ENCODE measurements at places on chromosomes 16 and 17.

- peak; percentile 63 for DNase-seq
Observed at GRCh38 chr17:36089888-36090836, at the start of gene CCL3. CCL3 (minus strand) TSS chr17:36090143; CDS start chr17:36090058, 85 bp downstream.

- DNase-seq = peak; percentile 65
Observed at GRCh38 chr17:18235743-18236256, 10.4 kb downstream of the LLGL1 start.

- DNase-seq = no peak
Observed at GRCh38 chr17:37045351-37045922, 96.7 kb downstream of the AATF start.

DNA sequence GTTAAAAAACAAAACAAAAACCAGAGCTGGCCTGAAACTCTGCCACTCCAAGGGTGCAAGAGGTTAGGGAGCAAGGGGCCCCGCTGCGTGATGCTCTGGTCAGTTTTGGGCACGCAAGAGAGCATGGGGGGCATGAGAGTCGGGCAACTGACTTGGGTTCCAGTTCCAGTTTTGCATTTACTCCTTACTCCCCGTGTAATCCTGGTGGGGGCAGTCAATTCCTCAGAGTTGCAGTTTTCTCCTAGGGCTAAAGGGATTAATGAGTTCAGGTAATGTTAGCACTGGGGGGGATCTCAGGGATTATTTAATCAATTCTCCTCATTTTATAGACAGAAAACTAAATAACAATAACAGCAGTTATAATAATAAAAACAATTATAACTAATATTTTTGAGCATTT lies 72.9 kb upstream of the PMFBP1 start:
- DNase-seq = no peak

GRCh38 chr16:20853143-20853542 lies 46.8 kb downstream of the REXO5 start:
- DNase-seq = no peak

DNA sequence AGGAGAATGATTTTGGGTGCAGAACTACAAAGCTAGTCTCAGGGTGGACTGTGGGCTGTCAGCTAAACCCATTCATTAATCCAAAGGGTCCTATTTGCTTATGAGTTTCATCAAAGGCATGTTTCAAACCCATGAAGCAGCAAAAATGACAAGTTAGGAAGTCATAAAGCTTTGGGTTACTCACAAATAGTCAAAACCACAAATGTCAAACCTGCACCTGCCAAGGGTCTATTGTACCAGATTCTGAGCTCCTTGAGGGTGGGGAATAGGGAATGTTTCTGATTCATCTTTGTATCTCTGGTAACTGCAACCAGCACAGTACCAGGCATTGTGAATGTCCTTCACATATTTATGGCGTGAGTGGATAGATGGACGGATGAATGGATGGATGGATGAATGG lies 317.7 kb downstream of the MAF start:
- DNase-seq = peak; percentile 27

GRCh38 chr17:31068291-31068690 lies 26.5 kb upstream of the NF1 start:
- DNase-seq = peak; percentile 71

- no peak for DNase-seq
Observed at GRCh38 chr17:45130681-45131615, 1.4 kb downstream of the PLCD3 start.

GRCh38 chr16:17367923-17368322 lies 102.8 kb downstream of the XYLT1 start:
- DNase-seq = peak; percentile 30

DNA sequence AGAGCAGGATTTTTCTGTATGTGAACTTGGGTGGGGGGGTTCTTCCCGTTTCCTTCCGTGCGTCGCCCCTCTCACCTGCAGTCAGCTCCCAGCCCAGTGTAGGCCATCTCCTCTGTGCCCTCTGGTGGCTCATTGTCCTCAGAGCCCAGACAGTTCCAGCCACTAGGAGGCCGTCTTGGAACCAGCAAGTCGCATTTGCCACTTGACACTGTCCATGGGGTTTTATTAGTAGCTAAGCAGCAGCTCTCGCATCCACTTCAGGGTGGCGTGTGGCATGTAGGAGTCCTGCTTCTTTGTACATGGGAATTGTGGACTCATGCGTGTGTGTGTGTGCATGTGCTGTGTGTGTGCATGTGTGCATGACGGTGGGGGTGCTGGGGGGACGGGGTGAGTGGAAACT lies 74.0 kb downstream of the SEC14L1 start:
- peak; percentile 19 for DNase-seq

GRCh38 chr16:68493412-68494070 lies 45.2 kb upstream of the SMPD3 start:
- no peak for DNase-seq

DNA sequence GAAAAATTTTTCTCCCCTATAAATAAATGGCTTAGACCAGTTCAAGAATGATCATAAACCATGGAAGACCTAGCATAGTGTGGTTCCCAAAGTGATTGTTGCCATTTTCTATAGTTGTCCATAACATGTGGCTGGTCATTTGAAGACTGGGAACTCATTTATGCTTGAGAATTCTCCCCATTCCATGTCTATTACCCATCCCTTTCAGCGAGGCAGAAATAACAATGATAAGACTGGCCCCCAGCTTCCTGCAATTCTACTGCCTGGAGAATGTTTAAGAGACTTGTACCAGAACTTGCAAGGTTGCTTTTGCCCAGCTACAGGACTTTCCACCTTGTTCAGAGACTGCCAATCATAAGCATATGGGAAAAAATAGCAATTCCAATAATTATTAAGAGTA lies 146.5 kb upstream of the CDH11 start:
- DNase-seq = no peak

- DNase-seq = no peak
Observed at GRCh38 chr17:77327566-77328464, 187.0 kb downstream of the SEC14L1 start.

GRCh38 chr17:75124819-75125162 lies 6.8 kb downstream of the NT5C start:
- no peak for DNase-seq

DNA sequence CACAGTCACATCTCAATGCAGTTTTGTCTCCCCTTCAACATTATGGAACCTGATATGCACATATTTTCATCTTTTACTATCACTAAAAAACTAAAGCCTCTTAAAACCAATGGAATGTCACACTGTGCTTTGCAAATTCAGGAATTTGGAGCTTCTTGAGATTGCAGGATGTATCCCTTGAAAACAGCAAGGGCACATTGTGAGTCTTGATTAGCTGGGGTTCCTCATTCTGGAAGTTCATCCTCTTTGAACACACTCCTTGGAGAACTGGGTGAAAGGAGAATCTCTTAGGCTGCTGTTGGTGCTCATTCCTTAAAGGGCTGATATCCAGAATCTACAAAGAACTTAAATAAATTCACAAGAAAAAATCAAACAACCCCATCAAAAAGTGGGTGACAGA lies 21.1 kb upstream of the MYOCD start:
- no peak for DNase-seq

GRCh38 chr17:6667516-6667915 lies 16.0 kb downstream of the C17orf100 start:
- DNase-seq = no peak

DNA sequence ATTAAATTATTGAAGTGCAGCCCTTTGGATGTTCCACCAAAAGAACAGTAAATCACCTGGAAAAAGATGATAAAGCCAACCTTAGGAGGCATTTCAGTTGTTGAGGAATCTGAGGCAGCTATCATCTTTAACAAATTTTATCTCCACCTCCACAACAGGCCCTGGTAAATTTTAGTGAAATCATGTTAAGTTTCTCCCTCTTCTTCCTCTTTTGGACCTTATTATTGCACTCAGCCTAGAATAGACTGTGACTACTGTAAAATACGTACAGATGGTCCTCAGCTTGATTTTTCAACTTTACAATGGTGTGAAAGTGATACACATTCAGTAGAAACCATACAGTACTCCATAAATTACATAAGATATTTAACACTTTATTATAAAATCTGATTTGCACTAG lies 90.3 kb downstream of the USP32 start:
- no peak for DNase-seq

DNA sequence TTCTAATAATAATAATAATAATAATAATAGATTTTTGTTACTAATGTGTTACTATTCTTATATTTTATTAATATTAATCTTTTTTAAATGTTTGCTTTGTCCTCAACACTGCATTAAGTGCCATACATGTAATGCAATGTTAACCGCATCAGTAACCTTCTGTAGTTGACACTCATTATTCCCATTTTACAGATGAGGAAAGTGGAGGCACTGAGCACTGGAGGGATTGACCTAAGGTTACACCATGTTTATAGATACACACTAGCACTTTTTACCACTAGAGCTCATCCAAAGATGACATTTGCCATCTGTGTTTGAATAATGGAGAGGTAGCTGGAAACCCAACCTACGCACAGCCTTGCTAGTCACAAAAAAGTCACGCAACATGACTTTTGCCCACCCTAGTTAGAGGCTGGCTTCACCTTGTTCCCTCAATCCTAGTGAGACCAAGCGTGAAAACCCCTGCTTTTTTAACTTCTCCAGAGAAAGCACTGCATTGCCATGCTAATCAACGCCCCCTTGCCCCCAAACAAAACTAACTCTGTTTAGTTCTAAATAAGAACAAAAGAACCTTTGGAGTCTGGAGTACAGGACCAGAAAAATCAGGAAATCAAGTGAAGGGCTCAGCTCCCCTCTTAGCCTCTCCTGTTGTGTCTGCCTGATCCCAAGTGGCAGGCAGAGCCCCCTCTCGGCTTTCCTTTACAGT lies 2.3 kb downstream of the ARSG start:
- no peak for DNase-seq

DNA sequence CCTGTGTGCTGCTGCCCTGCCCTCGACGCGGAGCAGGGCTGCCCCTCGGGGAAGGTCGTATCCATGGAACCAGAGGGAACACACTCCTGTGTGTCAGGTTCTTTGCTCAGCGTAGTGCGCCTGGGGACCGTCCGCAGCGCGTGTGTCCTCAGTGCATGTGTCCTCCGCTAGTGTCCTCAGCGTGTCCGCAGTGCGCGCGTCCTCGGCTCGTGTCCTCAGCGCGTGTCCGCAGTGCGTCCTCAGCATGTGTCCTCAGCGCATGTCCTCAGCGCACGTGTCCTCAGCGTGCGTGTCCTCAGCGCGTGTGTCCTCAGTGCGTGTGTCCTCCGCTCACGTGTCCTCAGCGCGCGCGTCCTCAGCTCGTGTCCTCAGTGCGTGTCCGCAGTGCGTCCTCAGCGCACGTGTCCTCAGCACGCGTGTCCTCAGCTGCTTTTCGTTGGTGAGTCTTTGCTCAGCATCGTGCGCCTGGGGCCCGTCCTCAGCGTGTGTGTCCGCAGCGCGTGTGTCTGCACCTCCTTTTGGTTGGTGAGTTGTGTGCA lies 59.2 kb upstream of the ZNF750 start:
- no peak for DNase-seq

- peak; percentile 67 for DNase-seq
Observed at GRCh38 chr16:85986931-85987749, 88.2 kb downstream of the IRF8 start.

DNA sequence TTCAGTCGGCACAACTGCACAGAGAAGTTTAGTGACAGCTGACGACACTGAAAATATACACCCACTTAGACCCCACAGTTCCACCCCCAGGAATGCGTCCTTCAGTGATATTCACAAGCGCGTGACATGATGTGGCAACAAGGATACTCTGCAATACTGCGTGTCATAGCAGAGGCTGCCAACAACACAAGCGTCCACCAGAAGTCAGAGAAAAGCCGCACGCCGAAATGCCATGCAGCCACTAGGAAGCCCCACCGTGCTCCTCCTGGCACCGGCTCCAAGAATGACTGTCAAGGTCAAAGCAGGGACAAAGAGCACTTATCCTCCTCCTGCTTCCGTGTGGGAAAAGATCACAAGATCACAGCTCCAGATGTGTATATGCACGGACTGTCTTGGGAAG lies 3.5 kb downstream of the ATP2A3 start:
- no peak for DNase-seq

DNA sequence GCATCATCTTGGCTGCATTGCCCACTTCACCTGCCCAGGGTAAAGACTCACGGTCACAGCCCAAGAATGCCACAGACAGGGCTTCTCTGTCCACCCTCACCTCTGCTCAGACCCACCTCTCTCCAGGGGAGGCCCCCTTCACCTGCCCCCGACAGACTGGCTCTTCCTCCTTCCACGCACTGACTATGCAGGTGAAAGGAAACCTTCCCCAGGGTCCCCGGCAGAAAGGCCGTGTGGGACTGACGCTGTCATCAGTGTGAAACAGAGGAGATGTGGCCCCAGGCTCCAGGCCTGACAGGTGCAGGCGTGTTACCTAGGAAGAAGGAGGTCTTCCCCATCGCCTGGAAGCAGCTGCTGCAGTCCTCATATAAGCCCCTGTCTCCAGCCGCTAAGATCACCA lies 9.3 kb upstream of the ROGDI start:
- DNase-seq = no peak

GRCh38 chr16:25011891-25012514 lies 3.2 kb downstream of the ARHGAP17 start:
- DNase-seq = no peak

DNA sequence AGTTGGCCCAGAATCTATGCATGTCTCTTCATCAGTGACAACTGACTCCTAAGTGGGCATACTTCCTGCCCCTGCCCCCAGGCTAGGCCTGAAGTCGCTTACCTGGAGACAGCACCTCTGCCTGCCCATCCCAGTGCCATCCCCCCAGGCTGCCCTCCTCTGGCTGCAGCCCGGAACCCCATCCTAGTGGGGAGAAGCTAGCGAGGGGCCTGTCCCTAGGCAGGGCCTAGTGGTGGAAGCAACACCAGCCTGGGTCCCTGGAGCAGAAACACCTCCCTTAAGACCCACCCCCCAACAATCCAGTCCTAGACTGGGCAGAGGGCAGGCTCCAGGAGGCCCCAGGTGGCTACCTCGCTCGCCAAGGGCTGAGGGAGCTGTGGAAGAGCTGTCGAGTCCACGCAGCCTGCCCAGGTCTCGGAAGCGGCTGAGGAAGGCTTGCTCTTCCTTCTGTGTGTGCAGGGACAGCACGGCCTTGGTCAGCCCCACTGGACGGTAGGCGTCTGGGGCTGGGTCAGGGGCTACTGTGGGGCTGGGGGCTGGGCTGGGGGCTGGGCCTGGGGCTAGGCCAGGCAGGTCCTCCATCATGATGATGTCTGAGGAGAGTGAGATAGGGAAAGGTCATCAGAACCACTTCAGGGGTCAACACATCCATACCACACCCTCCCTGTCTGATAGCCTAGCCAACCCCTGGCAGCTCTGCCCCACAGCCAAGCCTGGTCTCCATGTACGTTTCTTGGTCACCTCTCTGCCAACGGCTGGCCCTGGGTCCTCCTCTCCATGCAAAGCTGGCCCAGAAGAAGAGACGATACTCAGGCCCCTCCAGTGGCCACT lies 7.6 kb downstream of the PER1 start:
- DNase-seq = no peak

GRCh38 chr17:8480011-8480976 lies 44.6 kb downstream of the NDEL1 start:
- DNase-seq = no peak

Data from stimulated activated CD4-positive, alpha-beta T cell treated with anti-CD3 and anti-CD28 coated beads, Interleukin-15, amount 100 ng/mL, for 24 hours (primary cell).